ENCODE measurements at places on chromosomes 7 and 10.

DNA sequence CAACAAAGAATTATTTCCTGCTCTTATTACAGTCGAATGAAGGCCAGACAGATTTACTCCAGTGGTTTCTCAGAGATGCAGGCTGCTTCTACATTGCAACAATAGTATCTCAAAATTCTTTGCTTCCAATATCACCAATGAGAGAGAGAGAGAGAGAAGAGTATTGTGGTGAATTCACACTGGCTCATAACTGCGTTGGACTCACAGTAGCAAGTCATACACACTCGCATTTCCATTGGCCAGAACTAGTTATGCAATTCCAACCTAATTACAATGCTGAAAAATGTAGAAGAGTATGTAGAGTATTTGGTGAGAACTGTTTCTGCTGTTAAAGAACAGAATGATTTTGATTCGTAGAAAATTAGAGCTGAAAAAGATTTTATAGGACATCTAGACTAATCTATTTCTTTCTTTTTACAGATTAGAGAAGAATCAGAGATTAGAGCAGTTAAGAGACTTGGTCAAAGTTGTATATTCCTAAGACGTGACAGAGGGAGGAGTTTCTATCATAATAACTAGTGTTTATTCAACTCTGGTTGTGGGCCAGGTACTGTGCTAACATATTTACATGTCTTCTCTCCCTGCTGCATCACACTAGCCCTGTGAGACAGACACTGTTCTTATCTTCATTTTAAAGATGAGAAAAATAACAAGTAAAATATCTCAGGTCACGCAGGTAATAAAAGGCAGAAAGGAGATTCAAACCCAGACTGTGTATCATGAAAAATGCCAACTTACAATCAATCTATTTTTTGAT lies 34.6 kb upstream of the PDK4 start:
- DNase-seq, result no peak

DNA sequence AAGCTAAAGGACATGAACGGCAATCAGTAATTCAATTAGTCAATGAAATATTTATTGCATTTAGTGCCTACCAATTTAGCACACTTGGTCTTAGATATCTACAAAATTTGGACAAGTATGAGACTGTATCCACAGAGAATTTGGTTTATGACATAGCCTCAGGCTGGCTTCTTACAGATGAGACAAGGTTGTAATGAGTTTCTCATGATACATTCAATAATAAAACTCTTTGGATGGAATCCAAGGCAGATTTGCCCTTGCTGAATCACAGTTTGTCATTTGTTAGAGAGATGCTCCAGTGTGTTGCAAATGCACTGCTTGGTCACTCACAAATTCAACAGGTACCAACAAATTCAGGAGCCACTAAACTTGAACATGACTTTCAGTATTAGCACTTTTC lies 162.5 kb downstream of the GPR37 start:
- DNase-seq, result no peak

DNA sequence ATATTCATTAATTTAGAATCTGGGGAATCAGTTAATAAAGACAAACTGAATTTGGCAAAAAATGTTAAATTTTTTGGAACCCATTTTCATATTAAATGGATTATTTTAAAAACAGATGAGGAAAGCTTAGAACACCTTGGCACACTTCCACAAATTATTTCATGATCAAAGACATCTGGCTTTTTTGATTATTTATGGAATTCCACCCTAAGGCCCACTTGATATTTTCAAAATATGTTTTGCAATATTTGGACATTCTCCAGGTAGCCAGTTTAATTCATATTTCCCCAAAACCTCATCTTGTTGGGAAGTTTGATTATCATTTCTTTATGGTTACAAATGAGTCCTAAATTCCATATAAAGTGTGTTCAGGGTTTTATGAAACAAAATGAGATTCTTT lies 129.9 kb downstream of the DOCK4 start:
- no peak for DNase-seq

DNA sequence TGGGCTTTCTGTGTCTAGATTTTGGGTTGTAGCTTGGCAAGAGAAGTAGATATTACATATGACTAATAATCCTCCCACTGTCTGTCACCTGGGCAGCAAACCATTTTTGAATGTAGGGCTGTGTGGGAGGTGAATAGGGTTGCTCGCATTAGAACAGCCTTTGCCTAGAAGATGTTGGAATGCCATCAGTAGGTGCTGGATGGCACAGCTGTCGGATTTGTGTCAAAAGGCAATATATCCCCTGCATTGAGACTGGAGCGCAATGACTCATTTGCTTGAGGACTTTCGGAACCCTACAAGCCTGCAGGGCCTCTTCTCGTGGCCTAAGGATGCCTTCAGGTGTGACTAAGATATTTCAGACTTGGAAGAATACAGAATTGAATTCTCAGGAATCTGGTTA lies 323.8 kb downstream of the GPR158 start:
- no peak for DNase-seq

GRCh38 chr10:77577666-77578229 lies 59.9 kb downstream of the KCNMA1 start:
- DNase-seq, result no peak
